ENCODE measurements at places on chromosomes 11 and 22. TPM values are rescaled to one million over a fixed set of nuclear protein-coding genes. Genes with fewer than 3 reads are reported as not detected.

The MRTFA gene
- total RNA-seq, result 52.7 TPM

The TTC9C gene
- 31.9 TPM for total RNA-seq

GRCh38 chr22:30260682-30261081 lies 6.0 kb downstream of the OSM start:
- no peaks in the 10 kb centered on the region for H3K36me3 ChIP-seq
- H3K27ac ChIP-seq, result no peak overlapping the region
- no peak overlapping the region for H3K4me3 ChIP-seq
- no peak for DNase-seq
- no peaks in the 10 kb centered on the region for H3K27me3 ChIP-seq

DNA sequence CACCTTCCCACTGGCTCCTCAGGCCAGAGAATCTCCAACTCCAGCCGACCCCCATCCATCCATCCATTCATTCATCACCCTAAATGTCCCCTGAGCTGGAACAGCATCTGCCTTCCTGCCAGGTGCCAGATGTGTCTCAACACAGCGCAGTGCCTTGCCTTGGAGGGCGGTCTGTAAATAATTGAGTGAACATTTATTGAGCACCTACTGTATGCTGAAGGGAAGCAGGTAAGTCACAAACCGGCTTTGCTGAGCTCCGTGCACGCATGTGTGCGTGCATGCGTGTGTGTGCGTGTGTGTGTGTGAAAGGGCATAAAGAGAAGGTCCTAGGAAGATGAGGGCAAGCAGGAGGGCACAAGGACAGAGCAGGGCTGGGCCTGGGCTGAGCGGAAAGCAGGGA lies 10.2 kb downstream of the KCNJ4 start:
- no peak overlapping the region for H3K4me3 ChIP-seq
- no peak for DNase-seq
- H3K36me3 ChIP-seq, result no peaks in the 10 kb centered on the region
- no peaks in the 10 kb centered on the region for H3K4me1 ChIP-seq

DNA sequence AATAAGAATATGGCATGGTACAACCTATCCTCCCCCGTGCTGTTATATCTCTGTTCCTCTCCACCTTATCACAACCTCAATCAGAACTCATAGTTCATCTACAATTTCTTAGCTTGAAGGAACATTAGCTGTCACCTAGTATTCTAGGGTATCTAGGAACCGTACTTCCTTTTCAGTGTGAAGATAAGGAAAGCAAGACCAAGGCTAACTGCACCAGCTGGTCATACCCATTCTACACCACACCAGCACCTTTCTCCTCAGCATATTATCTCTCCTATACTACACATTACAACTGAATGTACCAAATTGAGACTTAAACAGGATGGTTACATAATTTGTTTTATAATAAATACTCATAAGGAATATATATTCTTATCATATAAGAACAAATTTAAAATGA lies 73.1 kb downstream of the ARHGAP32 start:
- peaks cover 23% of the 10 kb centered on the region for H3K36me3 ChIP-seq
- no peak overlapping the region for H3K4me3 ChIP-seq
- DNase-seq, result no peak
- H3K27me3 ChIP-seq, result no peaks in the 10 kb centered on the region

- peaks cover 13% of the 10 kb centered on the region for H3K4me1 ChIP-seq
- H3K27me3 ChIP-seq, result no peaks in the 10 kb centered on the region
- no peak overlapping the region for H3K27ac ChIP-seq
These were observed 772.5 kb downstream of the TBC1D22A start for GRCh38 chr22:47534804-47535410.

All from MCF 10A (cell line).